ENCODE measurements at places on chromosomes 3 and 15.

- no peak for DNase-seq
Observed at GRCh38 chr3:125695688-125696087, 100.4 kb upstream of the OSBPL11 start.

- DNase-seq: no peak
Observed at GRCh38 chr3:106022913-106023312, 154.1 kb upstream of the CBLB start.

DNA sequence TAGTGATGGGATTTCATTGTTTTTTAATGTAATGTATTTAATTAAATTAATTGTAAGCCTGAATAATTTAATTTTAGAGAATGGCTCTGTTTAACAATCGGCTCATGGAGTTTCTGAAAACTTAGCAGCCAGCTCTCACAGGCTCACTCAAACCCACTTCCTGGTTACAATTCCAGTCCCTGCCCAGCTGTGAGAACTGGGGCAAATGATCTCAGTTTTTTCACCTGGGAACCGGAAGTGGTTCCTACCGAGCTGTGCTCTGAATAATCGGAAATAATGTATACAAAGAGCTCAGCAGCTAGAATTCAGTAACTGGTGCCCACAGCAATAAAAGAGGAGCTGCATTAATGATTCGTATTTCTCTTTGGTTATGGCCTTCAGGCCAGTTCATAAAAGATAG lies 244.3 kb upstream of the MCTP2 start:
- no peak for DNase-seq

- peak; percentile 55 for DNase-seq
Observed at GRCh38 chr3:73432023-73432705, 192.6 kb downstream of the PDZRN3 start.

GRCh38 chr15:65569728-65570127 lies 39.5 kb downstream of the HACD3 start:
- DNase-seq: no peak

- no peak for DNase-seq
Observed at GRCh38 chr3:27089645-27090044, 279.5 kb downstream of the NEK10 start.

- no peak for DNase-seq
Observed at GRCh38 chr3:112789787-112790186, 56.9 kb downstream of the CD200R1L start.

DNA sequence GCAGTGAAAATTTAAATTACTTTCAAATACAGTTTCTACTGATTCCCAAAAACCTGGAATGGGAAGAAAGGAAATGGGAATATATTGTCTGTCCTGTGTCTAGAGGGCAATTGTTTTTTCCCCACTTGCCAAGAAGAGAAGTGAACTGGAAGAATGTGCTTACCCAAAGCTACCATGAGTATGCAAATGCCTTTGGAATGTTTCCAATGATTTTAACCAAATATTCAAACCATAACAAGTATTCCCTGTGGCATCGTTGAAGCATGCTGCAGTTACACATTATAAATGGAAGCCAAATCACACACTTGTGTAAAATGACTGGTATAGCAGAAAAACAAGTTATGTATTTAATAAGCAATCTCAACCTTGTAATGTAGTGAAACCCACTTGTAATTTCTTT lies 368.2 kb downstream of the GBE1 start:
- no peak for DNase-seq

DNA sequence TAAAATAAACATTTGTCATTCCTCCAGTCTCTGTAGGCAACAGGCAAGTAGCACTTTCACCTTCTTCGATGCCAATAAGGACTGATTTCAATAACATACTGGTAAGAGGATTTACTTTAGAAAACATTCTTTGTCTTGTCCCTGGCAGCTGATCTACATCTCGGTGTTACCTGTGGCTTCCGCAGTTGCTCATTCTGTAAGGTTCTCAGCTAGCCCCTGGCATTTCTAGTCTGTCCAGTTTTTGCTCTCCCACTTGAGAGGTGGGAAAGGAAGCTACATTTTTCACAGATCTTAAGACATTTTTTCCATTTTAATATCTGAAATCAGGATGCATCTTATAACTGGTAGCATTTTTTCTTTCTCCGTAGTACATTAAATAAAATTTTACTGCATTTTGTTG lies 19.7 kb upstream of the MAP6D1 start:
- DNase-seq: no peak

- DNase-seq: no peak
Observed at GRCh38 chr15:66472176-66472999, 25.2 kb downstream of the SNAPC5 start.

- no peak for DNase-seq
Observed at GRCh38 chr15:51970132-51970817, 1.3 kb downstream of the LEO1 start.

DNA sequence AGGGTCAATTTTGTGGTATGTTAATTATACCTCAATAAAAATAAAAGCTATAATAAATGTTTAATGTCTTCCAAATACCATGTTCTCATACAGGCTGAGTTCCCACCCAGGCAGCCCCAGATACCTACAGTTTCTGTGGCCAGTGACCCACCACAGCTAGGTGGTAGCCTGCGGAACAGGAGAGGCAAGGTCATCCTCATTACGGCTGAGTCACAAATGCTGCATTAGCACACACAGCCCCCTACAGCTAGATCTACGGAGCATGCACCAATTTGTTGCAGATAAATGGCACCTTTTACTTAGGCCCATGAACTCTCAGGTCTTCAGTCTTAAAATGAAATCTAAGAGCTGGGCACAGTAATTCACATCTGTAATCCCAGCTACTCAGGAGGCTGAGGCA lies 5.1 kb downstream of the SPATA12 start:
- no peak for DNase-seq

DNA sequence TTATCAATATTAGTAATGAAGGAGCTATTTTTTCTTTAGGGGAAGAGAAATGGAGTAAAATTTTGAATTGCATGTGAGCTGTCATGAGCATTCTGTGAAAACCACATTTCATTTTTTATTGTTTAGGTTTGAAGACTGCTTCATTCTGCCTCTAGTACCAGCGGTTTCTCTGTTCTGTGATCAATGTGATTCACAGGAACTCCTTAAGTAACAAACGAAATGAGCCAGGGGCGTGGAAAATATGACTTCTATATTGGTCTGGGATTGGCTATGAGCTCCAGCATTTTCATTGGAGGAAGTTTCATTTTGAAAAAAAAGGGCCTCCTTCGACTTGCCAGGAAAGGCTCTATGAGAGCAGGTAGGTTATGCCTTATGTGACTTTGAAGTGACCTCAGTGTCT lies 13.0 kb downstream of the NIPA2 start:
- no peak for DNase-seq

GRCh38 chr3:4716706-4717362 lies 223.7 kb downstream of the ITPR1 start:
- DNase-seq: no peak

DNA sequence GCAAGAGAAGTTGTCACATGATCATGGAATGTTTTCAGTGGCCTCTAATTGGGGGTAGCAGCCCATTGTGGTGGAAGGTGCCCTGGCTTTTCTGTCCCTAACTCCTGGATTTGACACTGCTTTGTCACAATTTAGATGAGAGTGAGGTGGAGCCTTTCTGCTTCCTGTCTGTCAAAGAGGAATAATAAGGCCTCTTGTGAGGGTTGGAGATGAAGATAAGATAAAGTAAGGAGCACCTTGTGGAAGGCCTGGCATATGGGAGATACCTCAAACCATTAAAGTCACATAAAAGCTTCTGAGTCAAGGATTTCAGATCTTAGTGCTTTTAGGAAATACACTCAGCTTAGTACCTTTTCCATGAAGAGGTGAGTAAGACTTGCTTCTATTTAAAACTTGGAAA lies 172.6 kb upstream of the FAM3D start:
- DNase-seq: no peak

GRCh38 chr15:74134387-74135027 lies 4.1 kb downstream of the ISLR2 start:
- no peak for DNase-seq
